Stimulated activated CD8-positive, alpha-beta memory T cell treated with anti-CD3 and anti-CD28 coated beads, Interleukin-15, amount 100 ng/mL, for 48 hours (primary cell): ENCODE measurements at places on chromosomes 12 and 14.

- DNase-seq: no peak
Measured at GRCh38 chr14:65854215-65854614, 441.7 kb downstream of the FUT8 start.

GRCh38 chr12:48021485-48022179 is 17.4 kb upstream of the COL2A1 start:
- no peak for DNase-seq

- no peak for DNase-seq
Measured at GRCh38 chr12:117882181-117882580, 86.6 kb downstream of the KSR2 start.

DNA sequence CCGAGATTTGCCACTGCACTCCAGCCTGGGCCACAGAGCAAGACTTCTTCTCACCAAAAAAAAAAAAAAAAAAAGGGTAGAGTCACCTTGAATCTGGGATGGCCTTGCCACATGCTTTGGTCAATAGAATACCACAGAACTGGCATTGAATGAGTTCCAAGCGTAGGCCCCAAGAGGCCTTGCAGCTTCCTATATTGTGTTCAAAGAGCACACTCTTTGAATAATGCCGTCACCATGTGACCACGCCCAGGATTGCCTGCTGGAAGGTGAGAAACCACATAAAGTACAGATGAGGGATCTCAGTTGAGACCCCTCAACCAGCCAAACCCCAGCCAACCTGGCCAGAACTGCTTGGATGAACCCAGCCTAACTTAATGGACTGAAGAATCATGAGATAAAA is 239.2 kb upstream of the AMIGO2 start:
- no peak for DNase-seq

- DNase-seq: no peak
Measured at GRCh38 chr12:49279706-49280159, 14.9 kb downstream of the TUBA1C start.

DNA sequence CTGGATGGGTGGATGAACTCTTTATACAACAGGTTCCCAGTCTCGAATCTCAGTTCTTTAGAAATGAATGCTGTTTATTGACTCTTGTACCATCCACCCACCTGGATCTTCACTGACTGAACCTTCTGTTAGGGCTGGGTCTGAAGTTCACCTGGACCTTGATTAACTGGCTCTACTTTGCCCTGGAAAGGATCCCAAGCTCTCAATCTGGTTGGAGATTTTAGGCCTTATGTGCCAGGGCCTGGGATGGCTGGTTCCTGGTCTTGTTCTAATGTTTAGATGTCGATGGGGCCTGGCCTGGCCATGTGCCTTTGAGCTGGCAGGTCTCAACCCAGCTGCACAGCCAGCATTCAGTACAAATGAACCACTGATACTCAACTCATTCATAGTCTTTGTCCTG is 76.5 kb upstream of the MED13L start:
- DNase-seq: no peak

GRCh38 chr12:66302827-66303169 is 505 bp downstream of the HELB start:
- DNase-seq: no peak

GRCh38 chr12:58725400-58726105 is 194.8 kb downstream of the LRIG3 start:
- DNase-seq: no peak

- no peak for DNase-seq
Measured at GRCh38 chr12:125373375-125373774, 308.1 kb downstream of the AACS start.

- DNase-seq: no peak
Measured at GRCh38 chr14:60963761-60964160, 17.1 kb downstream of the TRMT5 start.

GRCh38 chr12:87793131-87793530 is 236.1 kb downstream of the C12orf50 start:
- no peak for DNase-seq

DNA sequence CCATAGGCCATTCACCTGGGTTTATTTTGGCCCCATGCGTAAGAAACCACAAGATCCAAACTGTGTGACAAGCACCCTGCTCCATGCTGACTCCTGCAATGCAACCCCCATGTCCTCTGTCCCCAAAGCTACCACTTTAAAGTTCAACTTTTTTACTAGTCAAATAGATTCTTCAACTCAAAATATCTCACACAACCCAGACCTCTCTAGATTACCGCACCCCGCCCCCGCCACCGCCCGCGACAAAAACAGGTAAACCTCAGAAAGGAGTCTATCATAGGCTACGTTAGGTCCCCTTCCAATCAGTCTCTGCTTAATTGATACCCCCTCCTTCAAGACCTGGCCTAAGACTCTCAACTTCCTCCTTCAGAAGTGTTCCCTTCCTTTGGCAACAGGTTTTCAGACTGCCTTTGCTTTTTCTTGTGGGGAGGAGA is 2.2 kb downstream of the ZFP36L1 start:
- no peak for DNase-seq

DNA sequence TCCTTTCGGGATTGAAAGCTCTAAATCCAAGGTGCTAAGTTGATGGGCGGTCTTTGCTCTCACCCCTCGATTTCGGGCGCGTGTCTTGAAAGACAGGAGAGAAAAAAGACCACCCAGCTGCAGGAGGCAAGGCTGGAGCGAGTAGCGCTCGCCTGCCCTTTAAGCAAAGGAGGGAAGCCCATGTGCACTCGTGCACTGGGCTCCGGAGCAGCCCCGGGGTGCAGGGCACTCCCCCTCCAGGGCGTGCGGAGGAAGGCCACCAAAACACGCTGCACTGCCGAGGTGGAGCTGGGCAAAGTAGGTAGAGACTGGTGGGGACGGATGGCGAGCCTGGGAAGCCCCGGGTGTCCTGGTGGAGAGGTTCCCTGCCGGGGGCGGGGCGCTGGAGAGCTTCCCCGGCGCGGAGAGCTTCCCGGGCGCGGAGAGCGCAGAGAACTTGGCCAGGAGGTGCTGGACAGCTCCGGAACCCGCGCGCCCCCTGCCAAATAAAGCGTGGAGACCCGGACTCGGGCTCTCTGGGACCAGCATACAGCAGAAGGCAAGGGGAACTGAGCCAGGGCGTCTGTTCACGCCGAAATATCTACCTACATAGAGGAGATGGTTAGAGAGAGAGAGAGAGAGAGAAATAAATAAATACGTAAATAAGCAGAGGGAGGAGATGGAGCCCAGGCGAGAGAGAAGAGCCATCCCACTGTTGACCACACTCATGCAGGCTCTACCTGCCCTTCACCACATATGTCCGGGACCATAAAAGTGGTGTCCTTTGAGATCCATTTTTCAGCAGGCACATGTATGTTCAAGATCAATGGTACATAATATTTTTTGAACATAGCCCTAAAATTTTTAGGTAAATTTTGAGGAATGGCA is 662 bp upstream of the NELL2 start:
- peak; percentile 37 for DNase-seq

GRCh38 chr12:66584673-66585072 is 94.2 kb downstream of the GRIP1 start:
- DNase-seq: no peak

GRCh38 chr14:59428581-59429012 is 36.6 kb downstream of the GPR135 start:
- no peak for DNase-seq
